ENCODE measurements at places on chromosomes 3 and 15.

- DNase-seq: peak; percentile 82
These were observed 225.9 kb upstream of the C2CD4B start for GRCh38 chr15:62390791-62391640.

DNA sequence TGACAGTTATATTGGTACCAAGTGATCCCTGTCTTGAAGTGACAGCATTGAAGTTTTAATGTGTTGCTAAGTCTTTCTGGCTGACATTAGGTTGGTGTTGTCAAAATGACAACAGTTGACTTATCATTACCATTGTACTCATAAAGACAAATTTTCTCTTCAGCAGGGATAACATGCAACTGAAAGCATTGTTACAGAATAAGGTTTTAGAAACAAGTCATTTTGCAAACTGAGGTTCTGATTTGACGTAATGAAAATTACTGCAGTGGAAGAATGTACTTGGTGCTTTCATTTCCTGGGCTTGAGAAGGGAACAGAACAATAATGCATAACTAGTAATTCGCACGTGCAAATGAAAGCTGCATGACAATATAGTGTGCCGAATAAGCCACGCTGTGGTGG lies 75.1 kb downstream of the MOBP start:
- DNase-seq: no peak

GRCh38 chr15:45891766-45892165 lies 256.9 kb downstream of the SQOR start:
- DNase-seq: no peak

DNA sequence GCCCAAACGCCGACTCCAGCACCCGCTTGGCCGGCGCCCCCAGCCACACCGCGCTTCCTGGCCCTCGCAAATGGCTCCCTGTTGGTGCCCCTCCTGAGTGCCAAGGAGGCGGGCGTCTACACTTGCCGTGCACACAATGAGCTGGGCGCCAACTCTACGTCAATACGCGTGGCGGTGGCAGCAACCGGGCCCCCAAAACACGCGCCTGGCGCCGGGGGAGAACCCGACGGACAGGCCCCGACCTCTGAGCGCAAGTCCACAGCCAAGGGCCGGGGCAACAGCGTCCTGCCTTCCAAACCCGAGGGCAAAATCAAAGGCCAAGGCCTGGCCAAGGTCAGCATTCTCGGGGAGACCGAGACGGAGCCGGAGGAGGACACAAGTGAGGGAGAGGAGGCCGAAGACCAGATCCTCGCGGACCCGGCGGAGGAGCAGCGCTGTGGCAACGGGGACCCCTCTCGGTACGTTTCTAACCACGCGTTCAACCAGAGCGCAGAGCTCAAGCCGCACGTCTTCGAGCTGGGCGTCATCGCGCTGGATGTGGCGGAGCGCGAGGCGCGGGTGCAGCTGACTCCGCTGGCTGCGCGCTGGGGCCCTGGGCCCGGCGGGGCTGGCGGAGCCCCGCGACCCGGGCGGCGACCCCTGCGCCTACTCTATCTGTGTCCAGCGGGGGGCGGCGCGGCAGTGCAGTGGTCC lies 3.5 kb downstream of the ISLR2 start:
- peak; percentile 72 for DNase-seq

DNA sequence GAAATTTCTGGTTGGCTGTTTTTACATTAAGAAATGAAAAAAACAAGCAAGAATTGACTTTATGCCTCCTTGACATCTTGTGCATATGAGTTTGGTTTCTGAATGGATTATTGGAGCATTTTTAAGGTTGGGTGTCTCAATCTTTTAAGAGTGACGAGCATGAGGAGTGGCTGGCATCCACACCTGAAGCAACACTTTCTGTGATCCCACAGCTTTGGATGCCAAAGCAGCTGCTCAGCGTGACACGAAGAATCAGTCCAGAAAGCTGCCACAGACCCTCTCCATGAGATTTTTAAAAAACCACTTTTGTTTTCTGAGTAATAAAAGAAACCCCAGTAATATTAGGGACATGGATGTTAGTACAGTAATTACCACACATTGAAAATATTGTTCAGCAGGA lies 154.5 kb downstream of the KLF13 start:
- DNase-seq: no peak

GRCh38 chr3:27623085-27623753 lies 98.9 kb downstream of the EOMES start:
- DNase-seq: no peak

DNA sequence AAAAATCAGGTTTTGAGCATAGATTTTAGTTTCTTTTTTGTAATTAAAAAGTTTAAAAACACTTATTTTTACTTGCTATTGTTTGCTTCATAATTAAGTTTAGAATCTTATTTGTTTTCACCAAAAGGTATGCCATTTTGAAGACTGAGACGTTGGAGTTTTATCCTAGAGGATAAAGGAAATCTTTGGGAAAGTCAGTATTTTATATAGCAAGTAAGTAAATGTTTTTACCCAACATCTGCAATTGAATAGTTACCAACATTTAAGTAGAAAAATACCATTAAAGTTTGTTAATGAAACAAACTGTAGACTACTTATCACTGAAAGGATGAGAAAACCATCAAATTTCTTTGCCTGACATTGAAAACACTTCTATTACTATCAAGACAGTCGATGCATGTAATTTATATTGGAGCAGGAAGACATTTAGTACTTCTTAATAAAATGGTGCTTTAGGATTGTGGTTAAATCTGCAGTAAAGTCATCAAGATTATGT lies 14.0 kb upstream of the CHD2 start:
- DNase-seq: no peak

- DNase-seq: no peak
These were observed 21.5 kb downstream of the LARS2 start for GRCh38 chr3:45409921-45410320.

DNA sequence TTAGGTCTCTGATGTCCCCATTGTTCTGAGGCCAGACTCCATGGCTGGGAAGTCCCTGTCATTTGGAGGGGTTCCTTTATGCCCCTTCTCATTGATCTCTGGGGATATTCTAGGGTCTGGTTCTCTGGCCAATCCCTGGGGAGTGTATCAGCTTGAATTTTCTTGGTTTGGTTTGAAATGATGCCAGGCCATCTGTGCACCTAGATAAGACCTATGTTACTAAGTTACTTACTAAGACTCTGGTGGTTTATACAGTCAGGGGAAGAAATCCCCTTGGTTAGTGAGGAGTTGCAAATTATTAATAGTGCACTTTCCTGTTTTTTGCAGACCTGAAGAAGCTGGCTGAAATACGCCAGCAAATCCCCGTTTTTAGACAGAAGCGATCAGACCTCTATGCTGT lies 20.3 kb downstream of the NIT2 start:
- no peak for DNase-seq

DNA sequence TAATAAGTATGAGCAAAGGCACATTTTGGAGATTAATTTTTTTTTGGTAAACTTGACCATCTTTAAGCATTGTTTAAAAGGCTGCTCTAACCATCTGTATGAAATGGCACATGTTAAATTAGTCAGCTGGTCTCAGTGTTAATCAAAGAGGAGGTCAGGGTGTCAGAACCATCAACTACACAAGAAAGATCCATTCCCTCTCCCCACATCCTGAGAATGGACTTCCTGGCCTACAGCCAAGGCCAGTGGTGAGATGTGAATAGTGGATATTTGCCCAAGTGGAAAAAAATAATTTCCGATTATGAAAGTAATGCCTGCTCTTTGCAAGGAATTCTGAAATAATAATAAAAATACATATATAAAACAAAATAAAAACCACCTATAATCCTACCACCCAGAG lies 641.7 kb downstream of the NR2F2 start:
- DNase-seq: no peak

GRCh38 chr15:95296643-95297042 lies 1033.9 kb upstream of the NR2F2 start:
- no peak for DNase-seq

DNA sequence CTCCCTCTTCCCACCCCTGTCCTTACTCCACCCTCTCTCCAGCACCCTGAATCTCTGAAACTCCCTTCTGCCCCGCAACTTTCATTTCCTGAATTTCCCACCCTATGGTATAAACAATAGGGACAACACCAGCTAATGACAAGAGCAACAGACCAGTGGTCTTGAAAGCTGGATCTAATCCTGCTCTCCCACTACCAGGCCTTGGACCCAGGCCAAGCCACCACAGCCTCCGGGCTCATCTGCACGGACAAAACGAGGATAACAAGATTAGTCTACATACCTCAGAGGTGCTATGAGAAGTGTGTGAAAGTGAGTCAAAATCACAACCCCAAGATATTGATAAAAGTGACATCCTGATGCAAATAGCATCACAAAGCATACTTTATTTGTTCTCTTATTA lies 128.6 kb downstream of the ERC2 start:
- DNase-seq: no peak

DNA sequence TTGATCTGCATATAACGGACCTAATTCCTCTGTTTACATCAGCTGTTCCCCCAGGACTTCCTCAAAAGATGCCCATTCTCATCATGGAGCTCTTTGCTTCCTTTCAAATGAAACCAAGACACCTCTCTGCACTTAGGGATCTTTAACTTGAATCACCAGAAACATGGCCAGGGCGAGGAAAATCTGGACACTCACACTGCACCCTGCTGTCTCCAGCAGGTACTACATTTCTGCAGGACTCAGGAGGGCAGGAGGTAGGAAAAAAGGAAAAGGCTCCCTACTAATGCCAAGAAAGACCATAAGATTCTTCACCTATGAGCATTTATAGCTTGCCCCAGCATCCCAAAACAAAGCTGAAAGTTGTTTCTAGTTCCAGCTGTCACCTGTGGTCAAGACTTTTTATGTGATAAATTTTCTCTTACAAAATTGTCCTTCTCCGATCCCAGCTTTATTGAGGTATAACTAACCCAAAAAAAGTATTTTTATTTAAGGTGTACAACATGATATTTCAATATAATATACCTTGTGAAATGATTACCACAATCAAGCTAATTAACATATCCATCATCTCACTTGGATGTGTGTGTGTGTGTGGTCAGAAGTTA lies 87.3 kb upstream of the C15orf61 start:
- DNase-seq: peak; percentile 65

- peak; percentile 86 for DNase-seq
These were observed 14.9 kb downstream of the ACOX2 start for GRCh38 chr3:58521917-58522631.

- no peak for DNase-seq
These were observed 82.0 kb downstream of the CNTN3 start for GRCh38 chr3:74532446-74532845.

- DNase-seq: no peak
These were observed 128.4 kb upstream of the SETMAR start for GRCh38 chr3:4174791-4175190.

DNA sequence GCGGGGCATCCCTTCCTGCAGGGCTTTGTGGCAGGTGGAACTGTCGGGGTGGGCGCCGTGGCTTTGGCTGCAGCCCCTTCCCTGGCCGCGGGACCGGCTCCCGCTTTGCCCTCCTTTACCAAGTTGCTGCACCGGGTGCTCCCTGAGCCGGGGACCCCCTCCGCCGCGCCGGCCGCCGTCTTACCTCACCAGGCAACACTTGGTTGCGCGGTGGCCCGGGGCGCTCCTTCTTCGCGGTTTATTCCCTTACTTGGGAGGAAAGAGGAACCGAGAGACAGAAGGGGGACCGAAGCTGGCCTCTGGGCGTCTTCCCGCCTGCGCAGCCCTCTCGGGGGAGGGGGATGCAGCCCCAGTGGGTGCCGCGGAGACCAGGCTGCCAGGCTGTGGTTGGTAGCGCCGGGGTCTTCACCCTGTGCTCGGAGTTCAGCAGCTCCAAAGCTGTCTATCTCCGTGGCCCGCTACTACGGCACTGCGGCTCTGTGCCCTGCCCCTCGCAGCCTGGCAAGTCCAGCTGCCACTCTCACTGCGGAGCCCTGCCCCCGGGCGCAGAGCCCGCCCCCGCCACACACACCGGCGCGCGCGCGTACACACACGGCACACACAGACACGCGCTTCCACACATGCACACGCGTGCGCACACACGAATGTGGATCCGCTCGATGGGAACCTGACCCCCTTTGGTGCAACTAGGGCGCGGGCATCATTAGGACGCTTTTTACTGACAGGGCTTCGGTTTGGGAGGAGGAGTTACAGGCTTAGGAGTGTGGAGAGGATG lies at the start of gene DGKG:
DGKG (minus strand) TSS at position 473 of the 775 bp plus-strand sequence. CDS start 41,775 bp downstream, outside the sequence.
- DNase-seq: peak; percentile 59

DNA sequence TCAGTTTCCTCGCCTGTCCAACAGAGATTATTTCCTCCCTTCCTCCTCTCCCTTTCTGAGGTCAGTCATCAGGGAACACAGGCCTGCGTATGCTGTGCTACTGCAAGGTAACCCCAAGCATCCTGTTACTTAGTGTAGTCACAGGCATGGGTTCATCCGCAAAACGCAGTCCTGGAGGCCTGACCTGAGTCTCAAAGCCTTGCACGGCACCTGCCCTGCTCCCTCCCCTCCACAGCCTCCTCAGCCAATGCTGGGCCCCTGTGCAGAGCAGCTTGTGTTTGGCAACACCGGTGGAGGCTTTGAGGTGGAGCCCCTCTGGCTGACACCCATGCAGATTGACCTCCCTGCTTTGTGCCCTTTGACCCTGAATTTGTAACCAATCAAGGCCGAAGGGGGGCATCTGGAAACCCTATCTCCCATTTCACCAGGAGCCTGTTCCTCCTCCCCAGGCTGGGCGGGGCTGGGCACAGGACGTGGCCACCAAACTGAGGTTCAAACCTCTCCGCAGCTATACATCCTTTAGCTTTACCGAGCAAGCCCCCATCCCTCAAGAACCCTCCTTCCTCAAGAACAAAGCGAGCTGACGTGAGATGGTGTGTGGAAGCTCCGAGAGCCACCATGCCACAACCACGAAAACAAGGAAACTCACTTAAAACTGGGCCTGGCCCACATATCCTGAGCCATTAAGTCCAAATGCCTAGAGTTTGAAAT lies 21.5 kb downstream of the TKT start:
- no peak for DNase-seq

DNA sequence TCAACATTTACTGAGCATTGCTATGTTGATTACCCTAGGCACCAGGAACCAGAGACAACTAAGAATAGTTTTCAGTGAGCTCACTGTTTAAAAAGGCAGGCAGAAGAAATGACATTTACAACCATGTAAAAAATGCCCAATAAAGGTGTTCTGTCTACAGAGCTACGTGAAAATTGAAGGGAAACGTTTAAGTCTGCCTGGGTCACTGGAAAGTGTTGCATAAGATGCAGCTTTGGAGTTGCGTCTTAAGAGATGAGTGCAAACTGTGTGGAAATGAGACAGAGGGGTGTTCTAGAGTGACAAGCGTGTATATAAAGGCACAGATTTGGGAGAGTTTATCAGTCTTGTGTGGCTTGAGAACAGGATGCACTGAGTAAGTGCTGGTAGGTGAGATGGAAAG lies 278.7 kb upstream of the GOLGA6L4 start:
- no peak for DNase-seq

GRCh38 chr15:74120426-74120825 lies 10.0 kb upstream of the ISLR2 start:
- DNase-seq: no peak

DNA sequence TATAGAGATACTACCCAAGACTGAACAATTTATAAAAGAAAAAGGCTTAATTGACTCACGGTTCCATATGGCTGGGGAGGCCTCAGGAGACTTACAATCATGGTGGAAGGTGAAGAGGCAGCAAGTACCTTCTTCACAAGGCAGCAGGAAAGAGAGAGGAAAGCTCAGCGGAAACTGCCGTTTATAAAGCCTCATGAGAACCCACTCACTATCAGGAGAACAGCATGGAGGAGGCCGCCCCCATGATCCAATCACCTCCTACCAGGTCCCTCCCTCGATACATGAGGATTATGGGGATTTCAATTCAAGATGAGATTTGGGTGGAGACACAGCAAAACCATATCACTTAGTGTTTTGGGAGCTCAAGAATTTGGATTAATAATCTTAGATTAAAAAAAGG lies 240.2 kb downstream of the UACA start:
- DNase-seq: no peak

GRCh38 chr15:65666257-65666656 lies 44.5 kb downstream of the SLC24A1 start:
- DNase-seq: no peak
